ENCODE measurements at places on chromosomes 3 and 15.

DNA sequence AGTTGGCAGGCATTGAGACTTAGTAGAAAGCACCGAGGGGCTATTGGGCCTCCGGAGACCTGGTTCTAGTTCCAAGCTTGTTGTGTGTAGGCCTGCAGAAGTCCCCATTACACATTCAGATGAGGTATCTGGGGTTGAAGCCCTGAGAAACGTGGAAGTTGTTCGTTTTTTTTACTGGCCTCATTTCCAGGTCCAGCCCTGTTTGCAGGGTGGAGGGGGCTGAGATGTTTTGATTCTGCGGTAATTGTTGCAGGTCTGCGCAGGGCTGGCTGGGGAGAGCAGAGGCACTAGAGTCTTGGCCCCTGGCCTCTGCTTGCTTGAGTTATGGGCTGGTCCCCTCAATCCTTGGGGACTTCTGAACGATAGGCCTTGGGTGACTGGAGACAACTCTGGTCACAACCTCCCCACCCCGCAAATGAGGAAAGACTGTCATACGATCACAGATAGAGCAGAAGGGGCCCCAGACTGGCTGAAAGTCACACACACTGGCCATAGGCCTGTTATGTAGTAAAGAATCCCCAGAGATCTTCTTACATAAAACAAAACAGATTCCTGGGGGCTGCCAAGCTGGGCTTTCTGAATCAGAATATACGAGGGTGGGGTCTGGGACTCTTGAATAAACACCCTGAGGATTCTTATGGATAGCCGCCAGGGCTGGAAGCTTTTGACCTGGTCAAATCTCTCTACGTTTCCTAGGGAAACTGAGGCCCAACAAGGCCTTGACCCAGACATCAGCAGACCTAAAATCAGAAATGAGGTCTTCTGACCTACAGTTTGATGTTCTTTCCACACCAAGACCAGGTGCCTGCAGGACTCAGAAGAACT is 15.6 kb downstream of the KBTBD13 start:
- DNase-seq, result no peak

DNA sequence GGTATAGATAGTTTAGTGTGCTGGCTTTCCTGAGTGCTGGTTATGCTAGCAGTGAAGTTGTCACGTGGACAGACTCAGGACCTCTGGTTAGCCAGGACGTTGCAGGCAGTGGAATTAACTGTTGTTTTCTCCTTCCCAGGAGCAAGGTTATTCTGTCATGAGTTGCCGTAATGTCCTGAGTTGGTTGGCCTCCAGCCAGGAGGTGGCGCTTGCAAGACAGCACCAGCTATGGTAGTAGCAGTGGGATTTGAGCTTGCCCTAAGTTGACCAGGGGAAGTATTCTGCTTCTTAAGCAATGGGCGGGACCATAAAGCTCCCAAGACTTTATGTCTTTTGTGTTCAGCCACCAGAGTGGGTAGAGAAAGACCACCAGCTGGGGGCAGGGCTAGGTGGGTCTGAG is 240.7 kb upstream of the DNAJC19 start:
- no peak for DNase-seq

DNA sequence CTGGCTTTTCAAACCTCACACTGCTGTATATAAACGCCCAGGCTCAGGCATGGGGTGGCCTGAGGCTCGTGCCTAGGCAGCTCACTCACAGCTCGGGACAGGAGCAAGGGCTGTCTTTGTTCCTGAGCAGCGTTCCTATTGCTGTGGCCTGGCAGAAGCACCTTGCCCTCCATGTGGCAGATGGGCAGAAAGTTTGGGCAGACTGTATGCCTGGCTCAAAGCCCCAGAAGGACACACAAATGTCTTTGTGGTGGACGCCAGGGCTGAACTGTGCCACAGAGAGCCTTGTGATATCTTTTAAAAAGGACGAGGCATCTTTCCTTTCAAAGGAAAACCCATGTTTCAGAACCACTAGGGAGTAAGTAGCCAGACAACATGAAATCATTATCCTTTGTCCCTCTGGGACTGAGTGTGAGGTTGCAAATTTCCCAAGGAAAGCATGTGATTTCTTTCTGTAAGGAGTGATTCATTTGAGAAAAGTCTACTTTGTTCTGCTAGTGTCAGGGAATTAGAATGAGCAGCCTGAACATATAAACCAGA is 29.3 kb upstream of the UBE2E1 start:
- DNase-seq, result no peak

DNA sequence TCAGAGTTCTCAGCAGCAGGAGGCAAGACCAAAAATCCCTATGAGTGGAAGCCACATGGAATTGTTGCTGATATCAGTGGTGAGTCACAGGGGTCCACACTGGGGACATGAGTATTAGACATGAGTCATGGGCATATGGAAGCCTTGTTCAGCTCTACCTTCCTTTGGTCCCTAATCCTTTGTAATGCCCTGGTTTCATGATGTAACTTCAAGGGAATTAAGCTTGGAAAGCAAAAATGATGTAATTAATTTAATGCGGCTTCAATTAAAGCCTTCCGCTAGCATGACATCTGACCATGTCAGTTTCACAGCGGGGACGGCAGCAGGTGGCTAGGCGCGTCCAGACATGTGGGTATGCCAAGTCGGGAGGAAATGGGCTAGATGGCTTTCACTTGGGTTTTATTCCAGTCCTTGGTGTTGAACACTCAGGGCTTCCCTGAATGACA is 176.1 kb upstream of the RGMA start:
- DNase-seq, result no peak

GRCh38 chr15:29820394-29821154 is 1.7 kb downstream of the TJP1 start:
- no peak for DNase-seq

DNA sequence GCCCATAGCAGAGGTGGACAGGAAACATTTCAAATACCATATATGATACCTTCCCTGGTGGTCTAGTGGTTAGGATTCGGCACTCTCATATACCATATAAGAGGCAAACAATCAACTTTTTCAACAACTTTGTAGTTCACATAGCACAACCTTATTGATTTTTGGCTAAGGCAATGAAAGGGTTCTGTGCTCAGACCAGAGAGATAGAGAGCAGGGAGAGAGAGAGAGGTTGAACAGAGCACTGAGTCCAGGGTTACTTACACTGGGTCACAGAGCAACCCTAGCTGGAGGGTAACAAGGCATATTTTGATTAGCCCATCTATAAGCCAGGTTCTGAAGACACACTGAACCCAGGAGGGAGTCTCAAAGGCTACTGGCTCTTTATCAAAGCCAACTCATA is 83.8 kb downstream of the PLCH1 start:
- no peak for DNase-seq

DNA sequence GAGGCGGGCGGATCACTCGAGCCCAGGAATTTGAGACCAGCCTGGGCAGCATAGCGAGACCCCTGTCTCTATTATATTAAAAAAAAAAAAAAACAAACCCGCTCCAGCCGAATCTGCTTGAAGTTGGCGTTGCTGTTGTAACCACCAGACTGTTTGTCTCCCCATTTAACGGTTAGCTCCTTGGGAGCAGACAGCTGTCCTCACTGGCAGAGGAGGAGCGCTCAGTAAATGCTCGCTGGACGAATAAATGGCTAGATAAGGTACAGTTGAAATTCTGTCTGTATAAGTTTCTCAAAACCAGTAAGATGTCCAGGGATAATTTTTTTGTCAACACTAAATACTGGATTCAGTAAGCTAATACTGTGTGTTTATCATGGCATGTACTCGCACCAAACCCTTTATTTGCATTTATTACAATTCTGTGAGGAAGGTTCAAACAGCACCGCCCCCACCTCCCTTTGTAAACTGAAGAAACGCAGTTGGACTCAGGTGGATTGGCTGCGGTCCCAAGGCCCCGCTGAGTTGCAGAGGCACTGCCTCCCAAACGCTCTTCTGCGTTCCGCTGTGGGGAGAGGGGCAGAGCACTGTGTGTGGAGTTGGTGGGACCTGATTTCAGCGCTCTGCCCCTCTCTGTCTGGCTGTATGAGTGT is 1.1 kb downstream of the RCCD1 start:
- no peak for DNase-seq

GRCh38 chr15:96870580-96870979 is 540.1 kb downstream of the NR2F2 start:
- DNase-seq, result no peak

DNA sequence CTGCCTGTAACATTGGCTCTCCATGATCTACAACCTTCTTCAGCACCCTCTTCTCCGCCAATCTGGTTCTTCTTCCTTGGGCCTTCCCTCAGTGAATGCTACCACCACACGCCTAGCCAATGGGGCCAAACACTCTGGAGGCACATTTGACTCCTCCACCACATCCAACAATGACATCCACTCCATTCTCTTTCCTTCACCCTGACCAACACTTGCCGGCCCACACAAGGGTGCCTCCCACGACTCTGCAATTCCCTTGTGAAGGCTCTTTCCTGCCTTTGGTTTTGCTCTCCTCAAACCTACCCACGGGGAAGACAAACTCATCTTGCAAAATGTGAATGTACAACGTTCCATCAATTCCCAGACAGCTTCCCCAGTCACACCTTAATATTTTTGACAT is 263.8 kb downstream of the FOXP1 start:
- DNase-seq, result no peak

GRCh38 chr3:9121366-9122001 is 128.0 kb downstream of the SRGAP3 start:
- DNase-seq, result no peak

- no peak for DNase-seq
Observed at GRCh38 chr3:151227266-151227806, 24.3 kb upstream of the GPR171 start.

DNA sequence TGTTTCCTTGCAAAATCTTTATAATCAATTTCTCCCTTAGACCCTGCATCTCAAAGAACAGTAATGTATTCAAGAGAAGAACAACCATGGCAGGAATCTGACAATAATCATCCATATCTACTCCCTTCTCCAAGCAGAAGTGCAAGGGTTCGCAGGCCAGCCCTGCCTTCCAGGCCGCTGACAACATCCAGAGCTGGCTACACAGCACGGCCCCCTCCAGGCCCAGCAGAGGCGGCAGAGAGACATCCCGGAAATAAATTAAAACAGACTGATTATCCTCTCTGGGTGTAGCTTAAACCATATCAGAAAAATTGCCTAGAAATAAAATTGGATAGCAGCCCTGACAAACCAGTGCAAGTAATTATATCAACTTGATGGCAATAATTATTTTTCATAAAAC is 223.3 kb downstream of the FAM43A start:
- DNase-seq, result no peak

GRCh38 chr15:88623061-88623460 is 1.9 kb downstream of the AEN start:
- DNase-seq, result peak; percentile 23

GRCh38 chr3:108342837-108343486 is 46.6 kb downstream of the HHLA2 start:
- DNase-seq, result no peak

DNA sequence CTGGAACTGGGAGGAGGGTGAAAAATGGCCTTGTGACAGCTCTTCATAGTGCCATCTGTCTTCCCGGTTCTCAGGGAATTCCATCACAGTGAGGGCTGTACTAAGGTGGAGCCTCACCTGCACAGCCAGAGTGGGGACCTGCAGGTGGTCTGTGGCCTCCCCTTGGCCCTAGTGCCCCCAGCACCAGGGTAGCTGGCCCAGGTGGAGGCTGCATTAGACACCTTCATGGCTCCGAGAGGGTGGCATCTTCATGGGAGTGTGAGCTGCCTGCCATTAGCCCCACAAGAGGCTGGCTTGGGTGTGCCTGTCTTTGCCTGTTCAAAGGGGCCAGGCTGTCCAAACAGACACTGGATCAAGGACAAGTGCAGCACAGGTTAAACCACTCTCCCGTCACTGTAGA is 95.5 kb upstream of the PRR23E start:
- no peak for DNase-seq

DNA sequence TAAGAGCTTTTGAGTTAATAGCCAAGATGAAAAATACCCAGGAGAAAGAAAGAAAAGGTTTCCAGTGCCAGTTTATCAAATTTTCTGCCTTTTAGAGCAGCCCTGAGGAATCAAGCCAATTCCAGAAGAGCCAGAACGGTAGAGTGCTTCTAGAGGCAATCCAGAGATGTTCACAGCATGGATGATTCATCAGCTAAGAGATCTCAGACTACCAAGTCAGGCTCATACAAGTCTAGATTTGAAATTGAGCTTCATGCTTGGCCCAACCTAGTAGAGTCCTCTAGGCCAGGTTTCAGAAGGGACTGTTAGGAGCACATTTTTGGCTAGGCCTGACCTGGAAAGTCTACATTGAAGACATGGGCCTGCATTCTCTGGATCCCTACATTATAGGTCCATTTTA is 15.5 kb downstream of the WDR48 start:
- no peak for DNase-seq

DNA sequence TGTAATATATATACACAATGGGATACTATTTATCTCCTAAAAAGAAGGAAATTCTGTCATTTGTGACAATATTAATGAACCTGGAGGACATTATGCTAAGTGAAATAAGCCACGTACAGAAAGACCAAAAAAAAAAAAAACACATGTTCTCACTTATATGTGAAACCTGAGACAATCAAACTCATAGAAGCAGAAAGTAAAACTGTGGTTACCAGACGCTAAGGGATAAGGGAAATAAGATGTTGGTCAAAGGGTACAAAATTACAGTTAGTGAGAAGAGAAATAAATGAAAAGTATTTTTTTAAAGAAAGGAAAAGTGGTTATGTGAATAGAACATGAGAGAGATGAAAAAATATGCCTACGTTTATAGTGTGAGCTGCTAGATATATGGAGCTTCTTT is 101.1 kb downstream of the CPNE4 start:
- DNase-seq, result no peak

GRCh38 chr15:85412066-85412465 is 31.7 kb downstream of the AKAP13 start:
- no peak for DNase-seq

DNA sequence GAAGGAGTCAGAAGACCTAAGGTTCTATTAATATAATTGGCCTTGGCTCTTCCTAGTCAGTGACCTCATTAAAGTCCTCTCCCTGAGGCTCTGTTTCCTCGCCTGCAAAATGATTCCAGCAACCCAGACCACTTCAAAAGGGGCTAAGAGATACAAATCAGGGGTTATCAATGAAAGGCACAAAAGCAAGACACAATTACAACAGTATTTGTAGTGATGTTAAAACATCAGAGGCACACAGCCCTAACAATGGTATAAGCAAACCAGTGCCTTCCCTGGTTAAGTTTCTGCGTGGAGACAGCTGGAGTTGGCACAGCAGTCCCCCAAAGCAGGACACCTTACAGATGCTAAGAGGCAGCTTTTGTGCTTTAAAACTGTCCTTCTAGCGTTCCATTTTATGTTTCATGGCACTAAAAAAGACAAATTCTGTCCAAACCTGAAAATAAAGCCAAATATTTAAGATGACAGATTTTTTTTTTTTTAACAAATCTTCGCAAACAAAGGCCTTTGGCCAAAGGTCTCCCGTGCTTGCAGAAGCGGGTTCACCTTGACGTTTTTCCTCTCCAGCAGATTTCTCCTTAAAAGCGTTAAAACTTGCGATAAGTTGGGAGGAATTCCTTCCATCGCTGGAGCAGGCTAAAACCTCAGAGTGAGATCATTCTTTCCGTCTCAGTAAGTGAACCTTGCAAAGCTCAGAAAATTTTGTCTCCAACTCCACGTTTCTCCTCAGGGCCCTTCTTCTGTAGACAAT is 999 bp downstream of the ZNF280D start:
- no peak for DNase-seq

GRCh38 chr3:187456250-187456649 is 88.1 kb downstream of the RTP4 start:
- DNase-seq, result no peak

- DNase-seq, result peak; percentile 73
Observed at GRCh38 chr3:32334675-32335074, 57.0 kb upstream of the CMTM7 start.

- DNase-seq, result no peak
Observed at GRCh38 chr3:126870608-126871210, 112.2 kb upstream of the PLXNA1 start.

All from CD4-positive, alpha-beta T cell treated with Interleukin-6 at 100 ng/mL for 8 hours (primary cell).